ENCODE measurements at places on chromosomes 6 and 20.

DNA sequence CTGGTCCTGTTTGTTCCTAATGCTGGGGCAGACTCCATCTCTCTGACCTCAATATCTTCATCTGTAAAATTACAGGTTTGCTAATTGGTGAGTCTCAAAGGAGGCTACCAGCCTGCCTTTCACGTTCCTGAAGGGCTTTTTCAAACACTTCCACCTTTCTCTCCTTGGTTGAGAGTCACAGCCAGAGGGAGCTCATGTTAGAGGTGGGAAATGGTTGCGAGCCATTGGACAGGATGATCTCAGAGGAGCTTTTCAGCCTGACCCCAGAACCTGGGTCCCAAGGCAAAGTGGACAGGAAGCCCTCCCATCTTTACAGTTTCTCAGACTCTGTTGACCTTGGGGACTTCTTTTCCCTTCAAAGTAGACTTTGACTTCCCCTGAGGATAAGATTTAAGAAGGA is 37.6 kb downstream of the NDUFAF5 start:
- no peak for DNase-seq

GRCh38 chr20:33820362-33820761 is 9.2 kb downstream of the CHMP4B start:
- no peak for DNase-seq

GRCh38 chr6:72657407-72658197 is 35.7 kb downstream of the KCNQ5 start:
- no peak for DNase-seq

DNA sequence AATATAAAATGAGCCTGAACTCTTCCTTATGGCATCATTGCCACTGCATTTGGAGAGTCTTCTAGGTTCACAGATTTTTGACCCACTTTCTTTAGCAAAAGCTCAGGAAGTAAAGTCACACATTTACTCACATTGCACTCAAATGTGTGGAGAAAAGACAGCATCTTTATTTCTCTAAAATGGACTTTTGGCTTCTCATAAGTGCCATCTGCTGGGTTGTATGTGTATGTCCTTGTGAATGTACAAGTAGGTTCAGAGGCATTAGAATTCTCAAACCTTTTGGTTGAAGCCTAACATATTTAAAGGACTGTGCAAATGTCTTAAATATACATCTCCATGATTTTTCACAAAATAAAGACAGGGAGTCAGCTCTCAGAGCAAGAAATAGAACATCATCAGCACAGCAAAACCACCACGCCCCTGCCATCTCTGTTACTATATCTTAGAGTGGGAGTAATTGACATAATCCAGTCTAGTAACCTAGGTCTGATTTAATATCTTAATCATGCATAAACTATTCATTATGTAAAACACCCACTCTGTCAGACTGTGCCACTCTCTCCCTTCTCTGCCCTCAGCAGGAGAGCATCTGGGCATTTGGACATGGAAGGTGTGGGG is 42.2 kb upstream of the SPTLC3 start:
- no peak for DNase-seq

DNA sequence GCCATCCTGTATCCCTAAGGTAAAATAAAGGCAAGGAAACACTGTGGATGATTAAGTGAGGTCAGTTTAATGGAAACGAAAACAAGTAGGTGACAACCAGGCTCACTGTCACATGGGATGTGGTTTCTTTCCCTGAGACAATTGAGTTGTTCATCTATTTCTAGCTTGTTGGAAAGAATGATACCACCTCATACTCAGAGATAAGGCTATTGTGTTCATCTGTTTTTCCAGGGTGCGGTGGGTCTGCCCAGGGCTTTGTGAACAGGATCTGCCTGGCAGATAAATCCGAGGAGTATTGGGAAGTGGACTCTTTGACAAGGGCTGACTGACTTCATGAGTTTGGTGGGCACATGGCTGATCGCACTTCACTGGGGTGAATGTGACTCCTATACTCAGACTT is 80.8 kb upstream of the TIAM2 start:
- no peak for DNase-seq
